ENCODE measurements at places on chromosomes 2 and 18. TPM values are rescaled to one million over a fixed set of nuclear protein-coding genes. Genes with fewer than 3 reads are reported as not detected.

- no peak for DNase-seq
These were observed 5.4 kb downstream of the SNTG2 start for GRCh38 chr2:955829-956731.

AKAIN1 gene
- not detected for total RNA-seq

CPS1 gene
- 5.5 TPM for total RNA-seq

DNA sequence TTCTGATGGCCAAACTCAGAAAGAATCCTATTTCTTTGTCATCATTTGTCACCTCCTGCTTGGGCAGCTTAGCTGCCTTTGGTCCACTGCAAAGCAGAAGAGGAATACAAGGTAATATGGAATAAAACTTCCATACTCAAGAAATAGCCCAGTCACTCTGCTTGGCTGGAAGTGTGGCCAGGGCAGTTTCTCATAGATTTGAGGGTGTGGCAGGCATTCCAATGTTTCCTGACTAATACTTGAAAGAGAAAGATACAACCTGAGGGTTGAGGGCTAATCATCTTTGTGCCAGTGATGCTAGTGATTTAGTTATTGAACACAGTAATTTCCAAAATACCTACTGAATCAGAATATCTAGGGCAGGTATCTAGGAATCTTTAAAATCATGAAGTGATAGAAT lies 83.1 kb downstream of the FAM161A start:
- DNase-seq = peak; percentile 42

C2orf72 gene
- total RNA-seq = 34.2 TPM

- no peak for DNase-seq
These were observed 54.9 kb downstream of the THUMPD2 start for GRCh38 chr2:39723946-39724827.

Measured in mucosa of gallbladder (tissue), 1 donor.